ENCODE measurements at places on chromosomes 11 and 22.

DNA sequence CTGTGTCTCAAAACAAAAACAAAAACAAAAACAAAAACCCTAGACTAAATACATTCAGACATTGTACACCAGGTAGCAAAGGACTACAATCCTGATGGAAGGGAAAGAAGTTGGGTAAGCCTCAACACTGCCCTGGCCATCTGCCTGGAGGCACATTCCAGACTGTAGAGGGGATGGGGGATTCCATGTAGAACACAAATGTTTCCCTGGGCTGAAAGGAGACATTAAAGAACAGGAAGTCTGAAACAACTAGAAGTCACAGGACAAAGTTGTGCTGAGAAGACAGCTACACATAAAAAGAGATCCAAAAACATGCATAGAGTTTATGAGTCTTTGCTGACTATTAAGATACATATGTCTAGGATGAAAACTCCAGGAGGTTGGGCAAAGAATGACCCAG, 83.9 kb downstream of the RRAS2 start:
- no peaks in the 10 kb centered on the region for H3K4me1 ChIP-seq
- H3K36me3 ChIP-seq = peaks cover 3% of the 10 kb centered on the region
- H3K27ac ChIP-seq = no peak overlapping the region

- H3K27me3 ChIP-seq = no peaks in the 10 kb centered on the region
- DNase-seq = peak; percentile 9
- no peak overlapping the region for H3K4me3 ChIP-seq
- H3K36me3 ChIP-seq = peaks cover 49% of the 10 kb centered on the region
- H3K27ac ChIP-seq = no peak overlapping the region
Observed at GRCh38 chr22:19357270-19358105, 66.0 kb upstream of the CLTCL1 start.

DNA sequence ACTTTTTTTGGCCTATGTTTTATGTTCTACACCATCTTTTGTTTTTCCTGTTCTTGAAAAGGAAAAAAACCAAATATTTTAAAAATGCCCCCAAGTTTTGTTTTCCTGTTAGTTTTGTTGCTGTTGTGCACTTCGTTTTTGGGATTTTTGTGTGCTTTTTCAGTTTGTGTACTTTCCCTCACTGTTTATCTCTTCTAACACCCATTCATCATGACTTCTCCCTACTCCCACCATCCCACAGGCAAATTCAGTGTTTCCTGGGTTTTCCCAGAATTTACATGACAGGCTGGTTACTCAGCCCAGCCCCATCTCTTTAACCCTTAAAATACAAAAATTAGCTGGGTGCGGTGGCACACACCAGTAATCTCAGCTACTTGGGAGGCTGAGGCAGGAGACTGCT, 15.6 kb downstream of the TMEM123 start:
- no peaks in the 10 kb centered on the region for H3K4me1 ChIP-seq
- no peak overlapping the region for H3K4me3 ChIP-seq
- no peak overlapping the region for H3K27ac ChIP-seq
- DNase-seq = no peak

- H3K27ac ChIP-seq = no peak overlapping the region
- H3K36me3 ChIP-seq = no peaks in the 10 kb centered on the region
- peaks cover 15% of the 10 kb centered on the region for H3K4me1 ChIP-seq
- H3K27me3 ChIP-seq = no peaks in the 10 kb centered on the region
- no peak for DNase-seq
- H3K4me3 ChIP-seq = no peak overlapping the region
Observed at GRCh38 chr22:41474872-41475451, 6.0 kb downstream of the ACO2 start.

- H3K36me3 ChIP-seq = no peaks in the 10 kb centered on the region
- no peak overlapping the region for H3K27ac ChIP-seq
- DNase-seq = peak; percentile 67
Observed at GRCh38 chr11:128022007-128022368, 565.4 kb downstream of the ETS1 start.

DNA sequence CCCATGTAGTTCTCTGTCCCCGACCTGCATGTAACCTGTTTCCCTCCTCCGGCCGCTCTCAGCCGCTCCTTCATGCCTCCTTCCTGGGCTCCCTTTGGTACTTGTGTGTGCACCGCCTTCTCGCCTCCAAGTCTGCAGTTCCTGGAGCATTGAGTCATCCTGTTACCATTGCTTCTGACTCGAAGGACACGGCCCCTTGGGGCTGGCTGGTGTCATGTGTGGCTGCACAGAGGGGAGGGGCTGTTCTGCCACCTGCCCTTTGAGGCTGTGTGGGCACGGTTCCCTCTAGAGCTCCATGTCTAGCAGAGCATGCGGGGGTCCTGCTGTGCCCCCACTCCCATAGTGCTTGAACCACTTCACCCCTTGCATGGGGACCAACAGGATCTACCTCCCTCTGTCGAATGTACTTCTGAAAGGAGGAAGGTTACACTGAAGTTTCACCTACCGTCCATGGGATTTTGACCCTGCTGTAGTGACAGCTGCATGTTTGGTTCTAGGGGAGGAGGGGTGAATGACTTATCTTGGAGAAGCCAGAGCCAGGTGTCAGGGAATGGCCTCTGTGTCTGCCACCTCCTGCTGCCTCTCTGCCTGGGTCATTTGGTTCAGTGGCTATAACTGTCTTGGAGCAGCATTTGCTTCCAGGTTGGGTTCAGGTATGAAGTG, 39.6 kb downstream of the BCR start:
- DNase-seq = peak; percentile 71
- H3K4me3 ChIP-seq = no peak overlapping the region
- H3K36me3 ChIP-seq = no peaks in the 10 kb centered on the region
- no peak overlapping the region for H3K27ac ChIP-seq

DNA sequence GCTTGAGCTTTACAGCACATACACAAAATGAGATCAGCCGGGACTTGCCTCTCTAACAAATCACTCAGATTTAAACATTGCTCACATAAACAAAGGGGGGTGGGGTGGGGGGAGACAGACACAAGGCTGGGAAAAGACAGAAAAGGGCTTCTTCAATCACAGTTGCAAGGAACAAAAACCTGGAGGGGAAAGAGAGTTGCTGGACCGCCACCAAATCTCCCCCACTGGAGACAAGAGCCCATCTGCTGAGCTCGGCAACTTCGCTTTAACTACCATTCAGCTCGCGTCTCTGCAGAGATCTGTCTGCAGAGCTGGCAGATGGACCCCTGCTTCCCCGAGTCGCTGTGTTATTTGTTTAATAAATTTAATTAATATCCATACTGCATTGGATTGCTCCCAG, 165.0 kb downstream of the RCN1 start:
- no peak for DNase-seq
- H3K36me3 ChIP-seq = no peaks in the 10 kb centered on the region
- H3K4me3 ChIP-seq = no peak overlapping the region
- no peak overlapping the region for H3K27ac ChIP-seq
- no peaks in the 10 kb centered on the region for H3K27me3 ChIP-seq
